ENCODE measurements at places on chromosomes 5 and 9. TPM values are rescaled to one million over a fixed set of nuclear protein-coding genes. Genes with fewer than 3 reads are reported as not detected.

Gene RNF208
- total RNA-seq, result 2.7 TPM

Gene RORB
- total RNA-seq, result not detected

Gene CCL27
- 0.39 TPM for total RNA-seq

Gene SPATA31D4
- total RNA-seq, result not detected

Gene FIBCD1
- not detected for total RNA-seq

Gene MED10
- 66.8 TPM for total RNA-seq

Gene C5orf15
- total RNA-seq, result 21.7 TPM

DNA sequence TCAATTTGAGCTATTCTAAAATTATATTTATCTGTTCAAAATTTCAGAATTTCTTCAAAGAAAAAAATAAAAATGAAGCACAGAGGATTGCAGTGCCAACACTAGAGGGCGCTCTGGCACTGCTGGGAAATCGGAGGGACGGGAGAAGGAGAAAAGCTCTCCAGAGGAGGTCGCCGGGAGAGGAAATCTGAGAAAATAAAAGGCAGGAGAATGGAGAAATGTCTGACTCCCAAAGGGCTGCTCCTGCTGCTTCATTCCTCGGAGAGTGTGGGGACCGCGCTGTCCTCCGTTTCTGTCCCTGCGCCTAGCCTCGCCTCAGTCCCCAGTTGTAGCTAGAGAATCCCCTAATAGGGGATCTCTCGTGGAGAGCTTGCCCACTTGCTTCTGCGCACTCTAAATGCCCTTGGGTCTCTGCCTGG lies 40.0 kb upstream of the ARSB start:
- peak; percentile 16 for DNase-seq

GRCh38 chr9:37380570-37380969 lies 41.9 kb upstream of the GRHPR start:
- DNase-seq, result no peak

- no peak for DNase-seq
Observed at GRCh38 chr9:34454571-34455065, 3.8 kb downstream of the FAM219A start.

DNA sequence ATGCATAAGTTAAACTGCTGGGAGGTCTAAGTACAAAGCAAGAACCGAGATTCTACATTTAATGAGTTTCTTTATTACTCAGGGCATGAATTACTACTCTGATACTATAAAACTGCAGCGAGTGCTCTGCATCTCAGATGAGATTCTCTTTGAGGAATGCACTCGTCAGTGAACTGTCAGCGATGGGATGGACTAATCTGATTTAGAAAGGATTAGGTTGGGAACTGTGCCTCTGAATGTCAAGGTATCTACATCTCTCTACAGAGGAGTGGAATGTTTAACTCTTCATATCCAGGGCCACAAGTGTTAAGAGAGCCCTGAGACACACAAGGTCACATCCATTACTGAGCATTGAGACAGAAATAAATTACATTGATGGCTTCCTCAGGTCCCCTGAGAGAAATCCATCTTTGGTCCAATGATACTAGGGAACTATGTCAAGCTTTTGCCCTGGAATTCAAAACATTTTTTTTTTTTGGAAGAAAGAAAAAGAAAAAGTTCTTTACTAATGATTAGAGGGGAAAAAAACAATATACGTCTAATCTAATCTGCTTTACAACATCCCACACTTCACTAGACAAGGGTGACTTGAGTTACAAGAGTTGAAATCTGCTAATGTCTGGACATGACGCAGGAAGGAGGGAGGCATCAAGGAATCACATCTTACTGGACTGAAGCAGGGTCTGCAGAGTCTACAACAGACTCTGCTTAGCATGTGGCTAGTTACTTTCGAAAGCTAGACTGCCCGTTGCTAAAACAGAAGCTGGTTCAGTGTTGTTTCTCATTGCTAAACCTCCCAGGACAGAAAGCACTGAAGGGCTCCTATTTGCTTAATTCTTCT lies 270.0 kb upstream of the TLE4 start:
- DNase-seq, result no peak

- DNase-seq, result no peak
Observed at GRCh38 chr9:13778631-13779030, 499.1 kb upstream of the MPDZ start.

- no peak for DNase-seq
Observed at GRCh38 chr5:55234121-55234700, 803 bp upstream of the CCNO start.

- DNase-seq, result no peak
Observed at GRCh38 chr5:172868436-172868923, 34.4 kb downstream of the ERGIC1 start.

DNA sequence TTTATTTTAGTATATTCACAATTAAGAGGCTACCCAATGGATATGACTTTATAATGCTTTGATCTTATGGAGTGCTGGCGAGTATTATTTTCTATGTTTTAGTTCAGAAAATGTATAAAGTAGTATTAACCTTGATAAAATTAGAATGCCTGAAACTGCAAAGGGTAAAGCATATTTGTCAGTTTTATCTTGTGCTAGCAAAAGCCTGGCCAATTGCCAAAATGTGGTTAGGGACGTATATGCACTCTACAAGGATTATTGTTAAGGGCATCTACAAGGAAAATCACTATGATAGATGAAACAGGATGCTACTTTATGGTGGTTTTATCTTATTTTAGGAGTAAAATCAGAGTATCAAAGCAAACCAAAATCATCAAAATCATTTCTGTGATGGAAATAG lies 281.7 kb downstream of the CCDC171 start:
- DNase-seq, result no peak

- DNase-seq, result no peak
Observed at GRCh38 chr9:7640231-7640630, 159.3 kb downstream of the DMAC1 start.

DNA sequence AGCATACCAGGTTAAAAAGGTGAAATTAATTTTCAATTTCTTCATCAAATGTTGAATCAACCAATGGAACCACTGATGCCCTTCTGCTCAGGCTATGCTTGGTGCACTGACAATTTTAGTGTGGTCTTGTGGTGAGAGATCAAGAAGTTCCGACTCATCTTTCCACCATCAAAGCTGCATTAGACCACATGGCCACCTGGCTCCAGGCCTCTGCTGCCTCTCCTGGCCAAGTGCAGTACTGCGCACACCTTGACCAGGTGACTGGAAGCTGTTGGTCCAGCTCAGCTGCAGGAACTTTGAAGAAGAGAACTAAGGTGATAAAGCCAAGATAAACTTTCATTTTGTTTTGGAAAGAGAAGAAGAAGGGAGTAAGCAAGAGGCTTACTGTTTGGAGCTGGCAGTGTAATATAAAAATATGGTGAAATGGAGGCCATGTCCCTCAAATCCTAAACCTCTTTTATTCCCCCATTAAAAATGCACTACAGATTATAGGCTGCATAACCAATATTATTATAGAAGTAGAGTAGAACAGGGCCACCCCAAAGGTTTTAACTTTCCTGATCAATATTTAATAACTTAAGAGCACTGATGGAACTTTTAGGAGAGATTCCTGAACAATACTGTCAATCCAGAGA lies 315.5 kb upstream of the C9orf72 start:
- DNase-seq, result no peak

DNA sequence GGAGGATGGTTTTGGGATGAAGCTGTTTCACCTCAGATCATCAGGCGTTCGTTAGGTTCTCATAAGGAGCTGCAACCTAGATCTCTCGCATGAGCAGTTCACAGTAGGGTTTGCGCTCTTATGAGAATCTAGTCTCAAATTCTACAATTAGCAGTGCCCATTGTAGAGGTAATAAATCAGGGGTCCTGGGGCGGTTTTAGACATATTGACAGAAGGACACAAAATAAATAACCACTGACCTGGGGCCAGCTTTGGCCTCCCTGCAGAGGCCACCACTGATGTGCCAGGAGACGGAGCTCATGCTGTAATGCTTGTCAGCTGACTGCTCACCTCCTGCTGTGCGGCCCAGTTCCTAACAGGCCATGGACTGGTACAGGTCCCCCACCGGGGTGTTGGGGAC lies 67.6 kb upstream of the SPATA31D4 start:
- DNase-seq, result no peak

DNA sequence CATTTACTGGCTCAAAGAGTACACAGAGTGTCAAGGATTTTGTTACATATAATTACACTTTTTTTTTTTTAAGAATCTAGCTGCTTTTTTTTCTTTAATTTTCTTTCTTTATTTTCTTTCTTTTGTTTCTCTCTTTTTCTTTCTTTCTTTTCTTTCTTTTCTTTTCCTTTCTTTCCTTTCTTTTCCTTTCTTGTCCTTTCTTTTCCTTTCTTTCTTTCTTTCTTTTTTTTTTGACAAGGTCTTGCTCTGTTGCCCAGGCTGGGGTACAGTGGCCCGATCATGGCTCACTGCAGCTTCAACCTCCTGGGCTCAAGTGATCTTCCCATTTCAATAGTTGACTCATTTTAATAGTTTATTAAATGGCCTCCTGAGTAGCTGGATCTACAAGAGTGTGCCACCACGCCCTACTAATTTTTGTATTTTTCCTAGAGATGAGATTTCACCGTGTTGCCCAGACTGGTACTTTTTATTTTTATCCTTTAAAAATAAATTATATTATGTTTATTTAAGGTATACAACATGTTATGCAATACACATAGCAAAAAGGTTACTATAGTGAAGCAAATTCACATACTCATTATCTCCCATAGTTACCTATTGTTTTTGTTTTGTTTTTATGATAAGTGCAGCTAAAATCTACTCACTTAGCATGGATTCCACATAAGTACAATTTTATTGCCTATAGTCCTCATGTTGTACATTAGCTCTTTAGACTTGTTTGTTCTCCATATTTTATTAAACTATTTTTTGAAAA lies 381.5 kb upstream of the KLF4 start:
- no peak for DNase-seq

GRCh38 chr5:71907608-71908145 lies 188.6 kb downstream of the CARTPT start:
- DNase-seq, result no peak

DNA sequence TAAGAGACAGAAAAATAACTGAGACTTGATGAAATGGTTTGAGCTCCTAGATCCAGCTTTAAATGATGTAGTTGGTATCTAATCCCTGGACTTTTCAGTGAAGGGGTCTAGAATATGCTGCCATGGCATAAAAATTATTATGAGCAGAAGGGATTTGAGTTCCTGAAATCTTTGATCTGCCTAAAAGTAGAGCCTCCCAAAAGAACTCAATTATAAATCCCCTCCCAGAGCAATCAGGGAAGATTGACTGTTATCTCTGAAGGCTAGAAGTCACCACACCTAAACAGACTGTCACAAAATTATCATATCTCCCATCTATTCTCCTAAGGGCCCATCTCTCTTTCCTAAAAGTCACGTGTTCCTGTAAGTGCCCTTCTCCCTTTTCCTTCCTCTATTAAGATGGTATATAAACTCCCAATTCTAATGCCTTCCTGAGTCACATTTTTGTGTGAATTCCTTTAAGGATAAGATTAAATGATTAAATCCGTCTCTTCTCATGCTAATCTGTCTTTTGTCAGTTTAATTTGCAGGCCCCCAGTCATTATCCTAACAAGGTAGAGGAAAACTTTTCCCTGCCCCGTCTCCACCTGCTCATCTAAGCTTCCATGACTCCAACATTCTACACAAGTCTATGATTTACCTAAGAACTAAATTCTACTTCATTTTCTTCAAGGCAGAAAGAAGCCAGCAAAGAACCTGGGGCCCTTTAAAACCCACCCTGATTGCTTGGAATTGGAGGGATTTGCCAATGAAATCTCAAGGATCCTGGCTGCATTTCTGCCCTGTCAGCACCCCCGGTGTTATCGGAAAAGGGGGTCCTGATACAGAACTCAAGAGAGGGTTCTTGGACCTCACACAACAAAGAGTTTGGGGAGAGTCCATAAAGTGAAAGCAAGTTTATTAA lies 47.1 kb upstream of the PWWP2A start:
- DNase-seq, result no peak

All from CD8-positive, alpha-beta memory T cell (primary cell).